ENCODE measurements at places on chromosomes 12 and 14.

GRCh38 chr14:101182476-101182875 is 279.0 kb upstream of the RTL1 start:
- DNase-seq, result no peak

GRCh38 chr14:93285044-93285443 is 47.8 kb downstream of the BTBD7 start:
- no peak for DNase-seq

GRCh38 chr12:12201274-12201758 is 65.5 kb downstream of the LRP6 start:
- no peak for DNase-seq

GRCh38 chr12:10623131-10623530 is 9.7 kb upstream of the MAGOHB start:
- no peak for DNase-seq

- no peak for DNase-seq
These were observed 404.3 kb downstream of the TMEM117 start for GRCh38 chr12:44240186-44240585.
